ENCODE measurements at places on chromosomes 2 and 18.

GRCh38 chr2:233544200-233544610, 22.4 kb downstream of the USP40 start:
- no peak for DNase-seq

- DNase-seq = no peak
These were observed 207.2 kb downstream of the ETAA1 start for GRCh38 chr2:67604360-67604759.

GRCh38 chr2:121766624-121767023, 11.2 kb downstream of the TSN start:
- no peak for DNase-seq

DNA sequence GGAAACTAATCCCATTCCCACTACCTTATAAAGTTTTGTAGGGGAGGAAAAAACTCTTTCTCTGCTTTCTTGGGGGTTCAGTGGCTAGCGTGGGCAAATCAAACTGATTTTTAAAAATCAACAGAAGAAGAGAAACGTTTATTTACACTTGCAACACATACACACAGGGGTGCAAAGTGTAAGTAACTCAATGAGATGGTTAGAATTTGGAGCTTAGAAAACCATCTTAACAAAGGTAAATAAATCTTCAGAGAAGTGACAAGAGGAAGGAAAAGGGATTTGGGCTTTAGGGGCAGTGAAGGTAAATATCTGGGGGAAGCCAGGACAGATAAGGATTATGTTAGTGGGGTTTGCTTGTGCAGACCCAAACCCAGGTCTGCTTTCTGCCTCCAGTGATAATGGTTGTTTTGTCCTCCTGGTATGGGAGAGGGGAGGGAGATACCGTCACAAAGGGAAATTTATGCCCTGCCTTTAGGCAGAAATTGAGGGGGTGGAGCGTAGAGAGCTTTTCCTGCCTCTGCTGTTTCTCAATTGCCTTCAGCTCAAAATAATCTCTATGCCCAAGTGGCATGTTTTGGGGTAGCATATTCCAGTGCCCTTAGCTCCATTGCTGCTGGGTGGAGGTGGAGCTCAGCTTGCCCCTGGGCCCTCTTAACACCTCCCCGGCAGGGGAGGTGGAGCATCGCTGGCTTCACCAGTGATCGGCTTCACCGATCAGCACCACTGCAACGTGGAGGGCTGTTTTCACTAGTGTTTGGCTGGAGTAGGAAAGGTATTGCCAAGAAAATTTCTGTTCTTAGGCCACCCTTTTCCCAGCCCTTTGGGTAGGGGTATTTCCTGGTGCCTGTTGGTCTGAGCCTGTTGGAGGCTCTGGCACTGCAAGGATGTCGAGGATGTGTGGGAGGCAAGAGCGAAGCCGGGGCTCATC, 92.2 kb downstream of the TEX51 start:
- DNase-seq = no peak

DNA sequence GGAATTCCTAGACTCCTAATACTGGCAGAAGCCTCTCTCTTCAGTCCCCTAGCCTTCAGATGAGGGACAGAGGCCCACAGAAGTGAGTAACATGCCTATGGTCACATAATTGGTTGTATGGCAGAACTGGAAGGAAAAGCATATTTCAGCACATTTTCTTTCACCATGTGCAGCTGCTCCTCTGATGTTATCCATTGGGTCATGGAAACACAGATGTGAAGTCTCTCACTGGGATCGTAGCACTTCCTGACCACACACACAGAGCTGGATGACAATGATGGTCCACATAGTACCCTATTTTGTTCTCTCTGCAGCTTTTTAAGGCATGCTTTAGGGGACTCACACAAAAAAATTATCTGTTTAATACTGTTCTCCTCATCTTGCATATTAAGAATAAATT, 24.5 kb downstream of the MYO3B start:
- DNase-seq = no peak

- DNase-seq = peak; percentile 71
These were observed 1.1 kb downstream of the RNF103 start for GRCh38 chr2:86622519-86623042.

DNA sequence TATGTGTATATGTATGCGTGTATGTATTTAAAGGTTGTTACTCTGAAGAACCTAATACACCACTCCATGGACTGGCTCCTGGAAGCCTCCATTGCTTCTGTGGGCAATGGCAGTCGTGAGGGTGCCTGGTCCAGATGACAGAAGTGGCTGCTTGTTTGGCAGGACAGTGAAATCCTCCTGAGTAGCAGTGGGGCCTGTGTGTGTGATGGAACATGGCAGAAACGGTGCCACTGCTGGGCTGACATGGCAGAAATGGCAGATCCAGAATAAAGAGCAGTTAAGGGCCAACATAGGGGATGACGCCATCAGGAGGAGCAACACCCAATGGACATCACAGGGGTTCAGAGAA, 6.1 kb upstream of the CPLX4 start:
- no peak for DNase-seq

GRCh38 chr2:36329746-36330472, 25.7 kb upstream of the CRIM1 start:
- peak; percentile 35 for DNase-seq

DNA sequence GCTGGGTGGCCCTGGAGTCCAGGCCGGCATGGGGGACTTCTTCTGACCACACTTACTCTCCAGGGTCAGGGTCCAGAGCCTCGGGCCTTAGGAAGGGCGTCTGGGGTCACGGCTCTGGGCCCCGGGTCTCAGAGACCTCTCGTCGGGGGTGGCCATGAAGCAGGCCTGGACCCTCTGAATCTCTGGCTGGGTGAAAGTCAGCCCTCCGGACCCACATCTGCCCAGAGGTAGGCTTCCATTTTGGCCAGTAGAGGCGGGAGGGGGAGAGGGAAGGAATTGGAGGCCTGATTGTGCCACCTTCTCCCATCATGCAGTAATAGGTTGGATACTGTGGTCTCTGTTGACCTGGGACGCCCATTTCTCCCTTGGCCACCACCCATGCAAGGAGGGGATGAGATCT, 125.3 kb upstream of the GPC1 start:
- DNase-seq = no peak

DNA sequence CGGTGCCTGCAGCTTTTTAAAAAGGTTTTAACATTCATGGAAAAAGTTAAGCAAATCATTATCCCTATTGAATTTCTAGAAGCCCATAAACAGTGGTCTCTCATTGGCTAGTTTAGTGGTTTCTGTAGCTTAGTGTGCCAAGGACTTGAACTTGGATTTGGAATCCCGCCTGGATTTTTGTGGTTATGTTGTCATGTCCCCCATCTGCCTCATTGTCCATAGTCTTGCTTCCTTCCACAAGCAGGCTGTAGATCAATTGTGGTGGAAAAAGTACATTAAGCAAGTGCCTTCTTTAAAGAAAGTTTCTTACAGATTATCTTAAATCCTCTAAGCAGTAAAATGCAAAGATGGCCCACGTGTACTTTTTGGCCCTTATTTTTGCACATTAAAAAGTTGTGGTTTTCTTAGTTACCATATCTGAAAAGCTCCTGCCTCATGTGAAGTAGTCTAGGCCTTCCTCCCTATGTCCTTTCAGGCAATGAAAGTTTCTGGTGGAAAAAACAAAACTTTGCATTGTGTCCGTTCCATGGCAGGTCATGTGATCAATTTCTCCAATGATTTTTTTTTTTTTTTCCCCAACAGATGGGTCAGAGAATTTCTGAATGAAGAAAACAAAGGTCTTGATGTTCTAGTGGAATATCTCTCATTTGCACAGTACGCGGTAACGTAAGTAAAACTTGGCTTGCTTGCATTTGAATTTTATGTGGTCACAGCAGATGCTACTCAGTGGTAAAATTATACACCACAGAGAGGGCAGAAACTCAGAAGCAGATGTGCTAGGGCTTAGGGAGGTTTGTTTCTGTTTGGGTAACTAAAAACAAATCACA, 158.9 kb downstream of the PRPF40A start:
- no peak for DNase-seq
